ENCODE measurements at places on chromosomes 13 and 19. TPM values are rescaled to one million over a fixed set of nuclear protein-coding genes. Genes with fewer than 3 reads are reported as not detected.
A peak's percentile ranks its signal among the peaks of the same experiment; 100 is the strongest.

- DNase-seq: no peak
These were observed 30.0 kb downstream of the ZNRF4 start for GRCh38 chr19:5485286-5485636.

DNA sequence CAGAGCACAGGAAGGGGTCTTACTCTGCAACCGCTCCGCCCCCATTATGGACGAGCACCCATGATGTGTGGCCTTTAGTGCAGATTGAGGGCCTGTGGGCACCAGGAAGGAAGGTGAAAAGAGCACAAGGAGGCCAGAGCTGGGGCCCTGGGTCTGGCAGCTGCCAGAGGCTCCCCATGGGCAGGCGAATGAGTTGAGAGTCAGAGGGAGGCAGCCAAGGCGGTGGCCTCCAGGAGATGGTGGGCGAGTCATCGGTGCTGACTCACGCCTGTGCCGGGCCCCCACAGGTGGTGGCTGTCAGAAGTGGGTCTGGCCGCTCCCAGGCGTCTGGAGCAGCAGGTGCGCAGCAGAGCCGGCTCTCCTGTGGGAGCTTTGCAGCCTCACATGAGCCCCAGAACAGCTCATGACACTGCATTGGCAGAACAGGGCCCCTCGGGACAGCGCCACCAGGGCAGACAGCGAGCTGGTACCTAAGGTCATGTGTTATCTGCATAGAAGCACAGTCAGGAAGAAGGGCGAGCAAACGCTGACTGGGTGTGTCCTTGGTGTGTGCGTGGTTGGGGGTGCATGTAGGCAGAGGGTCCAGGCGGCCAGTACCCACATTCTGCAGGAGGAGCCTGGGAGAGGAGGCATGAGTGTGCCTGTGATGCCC is 68.8 kb downstream of the CHST8 start:
- DNase-seq: peak; percentile 78

- no peak for DNase-seq
These were observed 63.5 kb upstream of the HMGB1 start for GRCh38 chr13:30529085-30529834.

GRCh38 chr19:35587321-35587720 is 1.3 kb downstream of the PMIS2 start:
- DNase-seq: no peak

DNA sequence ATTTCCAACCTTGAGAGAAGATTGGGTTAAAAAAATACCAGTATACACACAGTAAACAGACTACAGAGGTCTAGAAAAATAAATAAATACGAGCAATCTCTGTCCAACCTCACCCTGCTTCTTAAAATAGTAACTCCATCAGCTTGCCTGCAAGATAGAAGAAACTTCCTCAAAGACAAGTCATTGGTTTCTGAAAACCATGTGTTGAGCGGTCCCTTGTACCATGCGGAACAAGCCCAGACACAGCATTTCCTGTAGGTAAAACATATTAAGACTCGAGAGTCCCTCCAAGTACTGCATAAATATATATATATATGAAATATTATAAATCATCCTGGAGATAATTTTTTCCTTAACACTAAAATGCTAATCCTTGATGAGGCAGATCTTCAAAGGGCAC is 157.4 kb downstream of the MZT1 start:
- no peak for DNase-seq

GRCh38 chr19:11540645-11541044 is 2.0 kb downstream of the CNN1 start:
- no peak for DNase-seq

DNA sequence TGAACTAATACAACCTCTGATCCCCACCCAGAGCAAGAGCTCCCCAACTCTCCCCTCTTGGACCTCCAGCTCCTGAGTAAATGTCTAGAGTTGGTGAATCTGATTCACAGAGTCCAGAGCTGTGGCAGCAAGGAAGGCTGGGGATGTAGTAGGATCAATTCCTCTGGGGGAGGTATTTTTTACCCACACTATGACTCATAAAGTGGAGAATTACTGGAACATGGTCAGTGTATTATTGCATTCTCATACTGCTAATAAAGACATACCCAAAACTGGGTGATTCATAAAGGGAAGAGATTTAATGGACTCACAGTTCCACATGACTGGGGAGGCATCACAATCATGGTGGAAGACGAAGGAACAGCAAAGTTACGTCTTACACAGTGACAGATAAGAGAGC is 496.7 kb downstream of the EFNB2 start:
- DNase-seq: no peak

DNA sequence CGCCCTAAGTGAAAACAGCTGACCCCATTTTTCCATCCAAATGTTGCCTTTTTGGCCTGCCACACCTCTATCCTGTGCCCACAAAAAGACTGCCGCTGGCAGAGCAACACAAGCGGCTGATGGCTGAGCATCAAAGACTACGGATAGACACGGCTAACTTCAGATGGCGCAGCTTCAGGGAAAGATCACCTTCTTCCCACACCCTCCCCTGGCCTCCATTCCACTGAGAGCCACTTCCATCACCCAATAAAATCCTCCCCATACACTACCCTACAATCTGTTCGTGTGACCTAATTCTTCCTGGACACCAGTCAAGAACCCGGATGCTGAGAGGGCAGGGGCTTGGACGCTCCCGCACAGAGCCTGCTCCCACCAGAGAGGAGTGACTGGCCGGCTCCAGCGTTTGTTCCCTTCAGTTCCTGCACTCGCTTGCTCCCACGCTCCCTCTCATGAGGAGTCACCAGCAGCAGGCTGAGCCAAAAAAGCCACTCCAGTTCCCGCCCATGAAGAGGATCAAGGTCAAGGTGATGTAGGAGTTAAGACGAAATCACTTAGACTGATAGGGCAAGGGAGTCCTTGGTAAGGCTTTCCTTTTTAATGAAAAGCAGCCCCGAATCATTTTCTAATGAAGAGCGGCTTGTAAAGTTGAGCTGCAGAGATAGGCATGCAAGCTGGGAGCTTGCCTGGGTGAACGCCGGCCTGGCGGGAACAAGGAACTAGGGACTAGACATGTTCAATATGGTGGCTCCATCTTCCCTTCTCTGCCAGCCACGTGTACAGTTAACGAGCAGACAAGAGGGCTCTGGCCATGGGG is 35.7 kb downstream of the TSKS start:
- DNase-seq: peak; percentile 93

RPS19 gene
- total RNA-seq: 982 TPM

METTL21C gene
- total RNA-seq: not detected

ZNF813 gene
- total RNA-seq: 2.5 TPM

LATS2 gene
- 37.2 TPM for total RNA-seq
